Thymus (tissue), 14 donors: ENCODE measurements at places on chromosomes 13 and 19. TPM values are rescaled to one million over a fixed set of nuclear protein-coding genes. Genes with fewer than 3 reads are reported as not detected.

Gene WDR88
- 0.05 TPM for polyA plus RNA-seq

DNA sequence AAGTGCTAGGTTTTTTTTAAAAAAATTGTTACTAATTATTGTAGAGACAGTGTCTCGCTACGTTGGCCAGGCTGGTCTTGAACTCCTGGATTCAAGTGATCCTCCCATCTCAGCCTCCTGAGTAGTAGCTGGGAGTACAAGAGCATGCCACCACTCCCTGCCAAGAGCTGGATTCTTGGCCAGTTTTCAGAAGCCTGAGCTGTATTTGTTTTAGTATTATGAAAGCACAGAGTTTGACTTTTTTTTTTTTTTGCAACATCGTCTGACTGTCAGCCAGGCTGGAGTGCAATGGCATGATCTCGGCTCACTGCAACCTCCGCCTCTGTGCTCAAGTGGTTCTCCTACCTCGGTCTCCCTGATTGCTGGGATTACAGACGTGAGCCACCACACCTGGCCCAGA lies 7.0 kb downstream of the ARMC6 start:
- peaks cover 45% of the 10 kb centered on the region for H3K36me3 ChIP-seq
- DNase-seq, result no peak
- no peak overlapping the region for H3K4me3 ChIP-seq
- H3K27ac ChIP-seq, result peak overlapping the region; percentile 89
- peaks cover 42% of the 10 kb centered on the region for H3K4me1 ChIP-seq

Gene CEACAM3
- polyA plus RNA-seq, result 1.5 TPM

DNA sequence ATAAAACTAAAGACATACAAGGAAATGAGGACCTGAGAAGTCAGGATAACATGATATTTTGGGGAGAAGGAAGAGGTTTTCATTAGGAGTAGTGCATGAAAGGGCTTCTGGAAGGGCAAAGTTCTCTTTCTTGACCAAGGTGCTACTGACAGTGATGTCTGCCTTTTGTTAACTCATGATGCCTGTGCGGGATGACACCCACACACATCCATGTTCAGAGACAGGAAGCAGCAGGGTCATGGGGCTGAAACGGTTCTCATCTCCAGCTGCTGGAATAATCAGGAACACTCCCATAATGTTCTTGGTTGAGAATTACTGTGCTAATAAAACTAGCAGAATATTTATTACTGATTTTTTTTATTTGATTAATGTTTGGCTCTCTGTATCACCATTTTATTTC lies 29.1 kb downstream of the KCNC3 start:
- no peaks in the 10 kb centered on the region for H3K36me3 ChIP-seq
- no peaks in the 10 kb centered on the region for H3K4me1 ChIP-seq
- H3K27me3 ChIP-seq, result no peaks in the 10 kb centered on the region
- DNase-seq, result no peak
- no peak overlapping the region for H3K27ac ChIP-seq

DNA sequence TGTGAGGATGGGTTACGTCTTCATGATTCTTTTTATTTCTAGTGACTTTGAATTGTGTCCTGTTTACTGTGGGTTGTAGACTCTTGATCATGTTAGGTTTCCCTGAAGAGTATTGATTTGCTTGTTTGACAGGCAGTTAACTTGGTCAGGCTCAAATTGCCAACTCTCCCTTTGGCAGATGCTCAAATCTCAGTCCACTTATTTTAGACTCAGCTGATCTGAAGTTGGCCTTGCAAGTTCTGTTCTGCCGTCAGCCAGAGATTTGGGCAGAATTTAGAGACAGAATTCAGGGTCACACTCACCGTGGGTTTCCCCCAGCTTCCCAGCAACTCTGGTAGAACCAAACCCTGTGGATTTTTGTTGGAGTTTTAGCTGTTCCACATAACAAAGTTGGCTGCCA lies 71.6 kb upstream of the TEX29 start:
- H3K27me3 ChIP-seq, result no peaks in the 10 kb centered on the region
- H3K27ac ChIP-seq, result no peak overlapping the region
- no peak overlapping the region for H3K4me3 ChIP-seq
- no peaks in the 10 kb centered on the region for H3K4me1 ChIP-seq

Gene SPTBN4
- polyA plus RNA-seq, result 0.73 TPM

Gene CDX2
- 0.64 TPM for polyA plus RNA-seq

Gene NKPD1
- polyA plus RNA-seq, result 0.59 TPM

Gene ZNF559
- 72.1 TPM for polyA plus RNA-seq

Gene ZFP14
- polyA plus RNA-seq, result 4.0 TPM

Gene OR10H1
- 0.09 TPM for polyA plus RNA-seq

Gene BEST2
- 0.46 TPM for polyA plus RNA-seq

Gene ITPKC
- 35.5 TPM for polyA plus RNA-seq

DNA sequence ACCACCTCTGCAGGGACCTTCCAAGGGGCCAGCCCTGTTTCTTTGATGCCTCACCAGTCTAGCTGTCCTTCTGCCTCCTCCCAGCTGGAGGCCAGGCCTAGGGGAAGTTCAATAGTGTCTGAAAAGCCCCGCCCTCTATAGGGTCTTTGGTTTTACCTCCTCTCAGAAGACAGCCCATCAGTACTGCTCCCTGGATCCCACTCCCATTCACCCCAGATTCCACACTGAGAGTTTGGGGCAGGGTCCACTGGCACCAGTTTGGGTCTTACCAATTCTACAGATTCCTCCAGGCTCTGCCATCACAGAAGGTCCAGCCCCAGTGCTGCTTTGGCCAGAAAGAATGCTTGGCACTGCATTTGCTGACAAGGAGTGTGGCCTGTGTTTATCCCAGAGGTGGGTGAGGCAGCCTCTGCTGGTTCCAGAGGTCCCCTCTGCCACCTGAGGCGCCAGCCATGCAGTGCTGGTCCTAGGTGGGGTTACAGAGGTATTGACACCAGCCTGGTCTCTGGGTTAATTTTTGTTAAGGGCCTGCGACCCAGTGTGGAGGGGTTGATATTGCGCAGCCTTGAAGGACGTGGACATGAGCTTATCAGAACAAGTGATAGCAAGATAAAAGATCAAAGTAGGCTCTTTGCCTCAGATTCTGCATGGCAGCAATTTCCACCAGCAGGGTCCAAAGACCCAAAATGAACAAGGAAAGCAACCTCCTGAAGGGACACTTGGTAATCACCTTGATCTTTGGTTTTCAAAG lies 41.4 kb upstream of the IGSF23 start:
- no peak overlapping the region for H3K27ac ChIP-seq
- DNase-seq, result no peak
- H3K27me3 ChIP-seq, result no peaks in the 10 kb centered on the region

Gene ZNF583
- 3.1 TPM for polyA plus RNA-seq

Gene TNNT1
- 11.9 TPM for polyA plus RNA-seq

- no peak overlapping the region for H3K4me3 ChIP-seq
- DNase-seq, result no peak
- no peak overlapping the region for H3K27ac ChIP-seq
- H3K4me1 ChIP-seq, result no peaks in the 10 kb centered on the region
- H3K36me3 ChIP-seq, result no peaks in the 10 kb centered on the region
Observed at GRCh38 chr13:60584976-60585375, 188.0 kb downstream of the TDRD3 start.

GRCh38 chr19:19259741-19260140 lies 13.4 kb downstream of the TM6SF2 start:
- no peaks in the 10 kb centered on the region for H3K36me3 ChIP-seq
- no peak overlapping the region for H3K27ac ChIP-seq
- no peaks in the 10 kb centered on the region for H3K4me1 ChIP-seq
- H3K27me3 ChIP-seq, result peaks cover 79% of the 10 kb centered on the region

DNA sequence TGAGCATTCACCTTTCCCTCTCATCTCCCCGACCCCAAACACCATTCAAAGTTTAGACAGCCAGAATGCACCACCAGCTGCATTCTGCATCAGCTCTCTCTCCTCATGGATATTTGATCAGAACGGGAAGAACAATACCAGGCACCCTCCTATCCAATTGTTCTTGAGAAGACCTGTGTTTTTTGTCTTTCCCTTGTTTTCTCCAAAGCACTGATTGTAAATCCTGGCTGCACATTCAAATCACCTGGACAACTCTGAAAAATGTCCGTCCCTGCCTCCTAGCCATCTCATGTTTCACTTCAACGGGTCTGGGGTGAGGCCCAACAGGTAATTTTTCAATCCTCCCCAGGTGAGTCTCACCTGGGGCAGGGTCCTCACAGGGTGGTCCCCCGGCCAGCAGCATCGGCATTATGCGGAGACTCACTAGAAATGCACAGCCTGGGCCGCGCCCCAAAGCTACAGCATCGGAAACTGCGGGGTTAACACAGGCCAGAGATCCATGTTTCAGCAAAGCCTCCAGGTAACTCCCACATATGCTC lies 5.5 kb downstream of the IRS2 start:
- H3K4me3 ChIP-seq, result no peak overlapping the region
- DNase-seq, result no peak
- no peak overlapping the region for H3K27ac ChIP-seq
- H3K27me3 ChIP-seq, result peaks cover 14% of the 10 kb centered on the region
- H3K36me3 ChIP-seq, result peaks cover 6% of the 10 kb centered on the region

DNA sequence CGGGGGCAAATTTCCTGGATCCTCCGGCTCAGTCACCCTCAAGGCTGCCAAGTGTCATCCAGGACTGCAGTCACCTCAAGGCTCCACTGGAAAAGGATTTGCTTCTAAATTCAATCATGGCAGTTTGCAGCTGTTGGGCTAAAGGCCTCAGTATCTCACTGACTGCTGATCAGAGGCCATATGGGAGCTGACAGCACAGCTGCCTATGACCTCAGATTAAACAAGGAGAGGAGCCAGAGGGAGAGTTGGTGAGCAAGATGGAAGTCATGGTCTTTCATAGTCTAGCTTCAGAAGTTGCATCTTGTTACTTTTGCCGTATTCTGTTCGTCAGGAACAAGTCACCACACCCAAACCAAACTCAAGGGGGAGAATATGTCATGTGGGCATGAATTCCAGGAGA lies 849.7 kb downstream of the UQCRFS1 start:
- no peak overlapping the region for H3K4me3 ChIP-seq
- H3K27ac ChIP-seq, result no peak overlapping the region
- peaks cover 6% of the 10 kb centered on the region for H3K36me3 ChIP-seq
- H3K27me3 ChIP-seq, result no peaks in the 10 kb centered on the region
- DNase-seq, result no peak

DNA sequence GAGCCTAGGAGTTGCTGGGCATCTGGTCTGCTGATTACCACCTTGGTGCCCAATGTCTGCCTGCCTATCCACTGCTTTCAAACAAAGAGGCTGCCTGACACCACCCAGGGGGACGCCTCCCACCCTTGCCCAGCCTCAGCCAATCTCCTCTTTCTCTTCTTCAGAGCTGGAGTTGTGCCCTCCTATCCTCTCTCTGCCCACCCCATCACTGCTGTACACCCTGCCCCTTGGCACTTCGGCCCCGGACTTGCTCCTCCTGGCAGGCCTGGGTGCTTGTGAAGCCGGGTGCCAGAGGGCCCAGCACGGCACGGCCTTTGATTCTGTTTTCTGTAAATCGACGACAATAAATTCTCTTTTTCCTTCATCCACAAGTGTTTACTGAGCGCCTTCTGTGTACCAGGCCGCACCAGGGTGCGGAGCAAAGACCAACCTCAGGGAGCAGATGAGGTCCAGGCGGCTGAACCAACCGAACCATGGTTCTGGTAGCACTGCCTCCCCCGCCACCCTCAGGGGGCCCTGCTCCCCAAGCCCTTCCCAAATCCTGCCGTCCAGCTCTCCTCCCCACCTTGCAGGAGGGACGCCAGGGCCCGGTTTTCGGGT lies 5.0 kb downstream of the RNF225 start:
- no peak for DNase-seq
- H3K27ac ChIP-seq, result no peak overlapping the region
- H3K36me3 ChIP-seq, result no peaks in the 10 kb centered on the region
- H3K4me3 ChIP-seq, result peak overlapping the region; percentile 22
- peaks cover 34% of the 10 kb centered on the region for H3K27me3 ChIP-seq
- peaks cover 11% of the 10 kb centered on the region for H3K4me1 ChIP-seq

GRCh38 chr13:28043224-28043623 lies 54.7 kb upstream of the URAD start:
- no peaks in the 10 kb centered on the region for H3K4me1 ChIP-seq
- no peak for DNase-seq
- H3K4me3 ChIP-seq, result no peak overlapping the region
- H3K27me3 ChIP-seq, result no peaks in the 10 kb centered on the region
- H3K27ac ChIP-seq, result no peak overlapping the region

Gene CHST8
- 0.23 TPM for polyA plus RNA-seq

DNA sequence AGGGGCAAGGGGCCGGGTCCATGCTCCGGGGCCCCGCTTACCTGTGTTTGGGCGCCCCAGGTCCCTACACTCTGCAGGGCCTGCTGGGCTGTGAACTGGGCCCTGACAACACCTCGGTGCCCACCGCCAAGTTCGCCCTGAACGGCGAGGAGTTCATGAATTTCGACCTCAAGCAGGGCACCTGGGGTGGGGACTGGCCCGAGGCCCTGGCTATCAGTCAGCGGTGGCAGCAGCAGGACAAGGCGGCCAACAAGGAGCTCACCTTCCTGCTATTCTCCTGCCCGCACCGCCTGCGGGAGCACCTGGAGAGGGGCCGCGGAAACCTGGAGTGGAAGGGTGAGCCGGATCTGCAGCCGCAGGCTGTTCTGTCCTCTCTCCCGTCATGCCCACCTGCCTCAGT lies 1.7 kb downstream of the FCGRT start:
- H3K4me1 ChIP-seq, result peaks cover 36% of the 10 kb centered on the region
- H3K27ac ChIP-seq, result no peak overlapping the region
- peak overlapping the region; percentile 61 for H3K4me3 ChIP-seq
- no peaks in the 10 kb centered on the region for H3K36me3 ChIP-seq

Gene ZNF560
- 0.21 TPM for polyA plus RNA-seq

DNA sequence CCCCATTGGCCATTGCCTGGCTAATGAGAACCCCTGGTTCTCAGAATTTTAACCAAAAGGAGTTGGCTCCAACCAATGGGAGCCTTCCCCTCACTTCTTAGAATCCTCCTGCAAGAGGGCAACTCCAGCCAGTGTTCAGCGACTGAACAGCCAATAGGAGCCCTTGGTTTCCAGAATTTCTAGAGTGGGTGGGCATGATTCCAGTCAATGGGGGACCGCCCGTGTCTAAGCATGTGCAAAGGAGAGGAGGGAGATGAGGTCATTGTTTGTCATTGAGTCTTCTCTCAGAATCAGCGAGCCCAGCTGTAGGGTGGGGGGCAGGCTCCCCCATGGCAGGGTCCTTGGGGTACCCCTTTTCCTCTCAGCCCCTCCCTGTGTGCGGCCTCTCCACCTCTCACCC lies 9.5 kb upstream of the SWSAP1 start:
- no peak overlapping the region for H3K27ac ChIP-seq
- DNase-seq, result no peak
- H3K36me3 ChIP-seq, result peaks cover 5% of the 10 kb centered on the region
- no peaks in the 10 kb centered on the region for H3K27me3 ChIP-seq
